ENCODE measurements at places on chromosomes 12 and 14.

- DNase-seq = no peak
Measured at GRCh38 chr14:82180139-82180538, 646.5 kb upstream of the SEL1L start.

- DNase-seq = no peak
Measured at GRCh38 chr12:112615196-112615595, 176.4 kb upstream of the RPH3A start.

DNA sequence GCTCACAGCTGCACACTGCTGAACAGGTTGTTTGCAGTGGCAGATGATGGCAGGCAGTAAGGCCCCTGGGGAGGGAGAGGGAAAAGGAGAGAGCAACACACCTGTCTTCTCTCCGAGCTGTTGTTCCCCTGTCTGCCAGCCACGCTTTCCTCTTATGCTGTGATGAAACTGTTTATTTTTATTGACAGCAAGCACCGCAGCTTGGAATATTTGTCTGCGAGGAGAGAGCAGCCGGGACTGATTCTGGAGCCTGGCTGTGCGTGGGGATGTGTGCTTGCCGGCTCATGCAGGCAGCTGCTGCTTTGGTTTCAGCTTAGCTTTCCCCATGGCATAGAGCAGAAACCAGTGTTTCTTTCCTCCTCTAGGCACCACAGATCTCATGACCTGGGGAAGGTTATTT is 58.7 kb upstream of the KCNA5 start:
- DNase-seq = no peak

DNA sequence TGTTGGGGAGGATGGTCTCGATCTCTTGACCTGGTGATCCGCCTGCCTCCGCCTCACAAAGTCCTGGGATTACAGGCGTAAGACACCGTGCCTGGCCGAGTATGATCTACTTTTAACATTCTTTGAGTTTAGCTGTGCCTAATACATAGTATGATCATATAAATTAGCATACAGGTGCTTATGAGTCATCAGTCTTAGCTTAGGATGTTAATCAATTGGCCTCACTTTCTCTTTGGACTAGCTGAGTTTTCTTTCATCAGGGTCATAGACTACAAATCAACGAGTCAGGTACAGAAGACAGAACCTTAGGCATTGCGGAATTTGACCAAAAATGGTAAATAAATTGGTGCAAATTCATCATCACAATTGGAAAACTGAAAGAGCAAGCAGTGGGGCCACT is 2.2 kb downstream of the SLC25A21 start:
- DNase-seq = no peak

GRCh38 chr12:76288218-76288617 is 60.0 kb downstream of the BBS10 start:
- no peak for DNase-seq

DNA sequence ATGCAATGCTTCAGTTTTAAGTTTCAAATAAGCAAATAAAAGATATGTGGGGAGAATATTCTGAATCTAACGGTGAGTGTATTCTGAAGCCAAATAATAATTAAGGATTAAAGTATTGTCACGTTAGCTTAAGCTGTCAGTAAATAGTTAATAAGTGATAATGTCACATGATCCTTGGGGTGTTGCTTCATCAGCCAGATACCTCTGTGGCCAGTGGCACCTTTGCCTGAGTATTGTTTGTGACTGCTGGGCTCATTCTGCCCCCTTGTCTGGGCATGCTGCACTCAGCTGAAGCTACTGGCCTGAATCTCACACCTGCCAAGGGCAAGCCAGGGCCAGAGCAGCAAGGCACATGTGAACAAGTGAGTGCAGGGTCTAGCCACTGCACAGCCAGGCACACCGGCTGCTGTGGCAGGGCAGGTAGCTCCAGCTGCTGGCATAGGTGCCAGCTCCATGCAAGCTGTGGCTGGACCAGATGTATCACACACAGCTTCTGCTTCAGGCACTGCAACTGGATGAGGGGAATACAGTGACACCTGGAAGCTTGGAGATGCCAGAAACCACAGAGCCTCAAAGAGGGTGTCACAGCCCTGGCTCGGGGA is 739.7 kb downstream of the SLC6A15 start:
- DNase-seq = no peak

- DNase-seq = no peak
Measured at GRCh38 chr14:100710826-100711462, 15.7 kb upstream of the DLK1 start.

DNA sequence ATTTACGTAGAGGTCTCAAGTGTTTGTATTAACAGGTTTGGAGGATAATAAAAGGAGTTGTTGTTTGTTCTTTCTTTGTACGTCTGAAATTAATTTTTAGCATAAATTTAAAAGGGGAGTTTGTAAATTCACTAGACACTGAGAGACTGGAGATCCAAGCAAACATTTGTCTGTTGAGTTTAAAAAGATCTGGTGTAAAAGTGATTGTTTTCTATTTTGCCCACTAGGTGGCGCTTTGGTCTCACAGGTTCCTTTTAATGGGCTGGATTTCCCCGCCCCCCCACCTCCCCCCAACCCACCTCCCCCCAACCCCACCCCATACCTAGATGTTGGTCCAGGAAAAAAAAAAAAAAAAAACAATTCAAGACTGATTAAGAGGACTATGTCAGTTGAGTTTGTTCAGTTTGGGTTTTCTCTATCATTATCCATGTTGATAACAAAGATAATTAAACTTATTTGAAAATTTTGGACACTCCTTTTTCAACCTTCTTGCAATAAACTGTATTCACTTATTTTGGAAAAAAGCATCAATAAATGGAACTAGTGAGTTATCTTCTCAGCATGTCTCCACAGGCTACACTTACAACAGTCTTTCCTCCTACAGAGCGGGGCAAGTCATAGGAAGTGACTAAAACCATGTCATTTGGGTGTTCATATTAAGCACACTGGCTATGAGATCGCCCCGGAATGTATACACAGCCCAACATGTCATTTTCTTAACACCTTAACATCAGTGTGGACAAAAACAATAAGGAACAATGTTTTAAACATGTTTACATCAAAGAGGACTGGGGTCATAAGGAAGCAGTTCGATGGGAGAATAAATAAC is 841.1 kb downstream of the NRXN3 start:
- no peak for DNase-seq

DNA sequence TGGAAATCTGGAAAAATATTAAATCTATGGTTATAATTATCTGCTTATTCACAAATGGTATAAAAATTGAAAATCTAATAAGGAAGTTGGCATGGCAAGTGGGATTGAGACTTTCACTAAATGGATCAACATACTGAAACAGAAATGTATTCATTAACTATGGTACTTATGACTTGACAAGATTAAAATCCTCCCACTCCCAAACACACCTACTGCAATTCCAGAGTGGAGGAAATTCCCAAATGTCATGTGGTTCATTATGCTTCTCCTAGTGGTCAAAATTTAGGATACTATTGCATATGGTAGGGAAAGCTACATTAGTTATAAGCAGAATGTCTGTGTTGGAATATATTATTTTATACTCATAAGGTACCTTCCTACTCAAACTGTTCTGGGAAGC is 265.3 kb upstream of the PRICKLE1 start:
- DNase-seq = no peak

DNA sequence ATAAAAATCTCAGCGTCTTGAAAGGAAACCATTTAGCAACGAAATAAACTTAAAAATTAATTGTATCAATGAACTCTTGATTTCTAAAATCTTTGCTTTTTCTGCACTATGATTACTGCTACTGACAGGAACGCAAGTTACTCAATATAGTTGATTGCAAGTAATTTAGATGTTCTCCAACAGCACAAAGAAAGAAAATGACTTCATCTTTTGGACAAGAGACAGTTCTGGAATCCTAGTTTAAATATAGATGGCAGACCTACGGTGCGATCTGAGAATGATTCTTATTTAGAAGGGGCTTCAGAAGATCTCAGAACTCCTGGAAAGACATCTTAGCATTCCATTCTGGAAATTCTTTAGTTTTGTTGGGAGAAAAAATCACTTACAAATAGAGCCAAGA is 1.4 kb upstream of the SUDS3 start:
- DNase-seq = no peak

DNA sequence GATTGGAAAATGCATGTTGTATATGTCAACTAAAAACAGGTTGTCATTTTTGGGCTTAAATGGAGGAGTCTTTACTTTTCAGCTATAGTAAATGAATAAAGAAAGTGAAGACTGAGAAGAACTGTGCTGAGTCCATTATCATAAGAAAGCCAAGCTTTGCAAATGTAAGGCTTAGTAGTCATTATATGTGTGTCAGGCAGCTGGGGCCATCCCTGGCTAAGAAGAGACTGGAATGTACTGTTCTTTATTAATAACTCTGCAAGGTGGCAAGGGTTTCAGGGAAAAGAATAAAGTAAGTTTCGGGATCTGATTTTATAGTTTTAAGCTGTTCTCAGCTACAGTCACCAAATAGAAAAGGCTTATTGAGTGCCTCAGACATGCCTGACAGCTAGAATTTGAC is 48.7 kb downstream of the SRGAP1 start:
- DNase-seq = no peak

DNA sequence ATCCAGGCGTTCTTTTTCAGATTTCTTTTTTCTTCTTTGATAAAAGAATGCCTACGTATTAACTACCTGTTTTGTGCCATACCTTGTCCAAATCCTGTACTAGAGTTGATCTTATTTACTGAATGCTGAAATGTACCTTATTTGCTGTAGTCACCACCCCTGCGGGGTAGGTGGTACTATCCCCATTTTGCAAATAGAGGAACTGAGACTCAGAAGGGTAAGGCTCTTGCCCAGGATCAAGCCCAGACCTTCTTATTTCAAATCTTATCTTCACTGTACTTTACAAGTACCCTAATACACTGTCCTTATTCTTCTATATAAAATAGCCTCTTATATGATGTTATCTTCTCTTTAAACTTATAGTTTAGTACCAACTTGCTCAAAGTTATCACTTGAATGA is 206.5 kb downstream of the SLC41A2 start:
- DNase-seq = no peak

- DNase-seq = no peak
Measured at GRCh38 chr12:59620326-59620725, 24.5 kb downstream of the SLC16A7 start.

GRCh38 chr14:104929268-104930230 is 4.9 kb downstream of the PLD4 start:
- DNase-seq = no peak

- DNase-seq = no peak
Measured at GRCh38 chr14:93914278-93914677, 12.9 kb upstream of the FAM181A start.

- no peak for DNase-seq
Measured at GRCh38 chr12:10088955-10089900, 9.6 kb downstream of the CLEC1A start.

DNA sequence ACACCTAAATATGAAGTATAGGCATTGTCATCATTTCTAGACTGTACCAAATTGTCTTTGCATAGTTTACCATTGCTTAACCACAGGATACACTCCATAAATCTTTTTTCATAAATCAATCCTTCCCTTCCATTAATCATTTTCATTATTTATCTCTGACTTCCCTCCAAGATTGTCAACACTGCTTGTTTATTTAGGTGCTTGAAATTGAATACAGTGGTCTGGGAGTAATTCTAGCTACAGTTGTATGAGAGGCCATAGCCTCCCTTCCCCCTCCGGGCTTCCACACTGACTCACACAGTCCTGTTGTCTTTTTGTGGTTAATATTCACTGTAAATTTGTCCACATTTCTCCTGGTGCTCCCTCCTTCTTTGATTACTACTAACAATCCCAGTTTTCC is 114.2 kb upstream of the ARID2 start:
- DNase-seq = no peak

DNA sequence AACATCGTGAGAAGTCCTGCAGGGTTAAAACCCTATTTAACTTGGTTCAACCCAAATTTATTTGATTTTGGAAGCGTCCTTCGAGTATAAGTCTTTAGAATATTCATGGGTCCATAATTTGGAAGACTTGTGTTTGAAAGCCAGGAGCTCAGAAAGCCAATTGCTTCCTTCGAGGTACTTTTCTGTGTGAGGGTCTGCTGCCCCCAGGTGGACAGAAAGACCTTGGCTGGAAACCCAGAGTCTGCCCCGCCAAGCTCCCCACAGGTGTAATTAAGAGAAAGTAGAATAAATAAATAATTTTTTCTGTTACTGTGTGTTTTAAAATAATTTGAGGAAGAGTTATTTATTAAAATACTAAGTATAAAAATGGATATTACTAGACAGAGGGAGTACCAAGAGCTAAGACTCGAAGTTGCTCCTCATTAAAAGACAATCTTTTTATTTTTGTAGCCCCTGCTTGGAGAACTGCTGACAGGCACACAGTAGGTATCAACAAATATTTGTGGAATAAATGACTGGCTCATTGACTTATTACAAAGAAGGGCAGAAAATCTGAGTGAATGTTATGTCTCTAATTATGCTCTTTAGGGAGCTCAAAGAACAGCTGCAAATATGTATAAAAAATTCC is 105.8 kb downstream of the PAH start:
- DNase-seq = no peak

GRCh38 chr12:113064395-113065125 is 8.0 kb downstream of the DTX1 start:
- DNase-seq = no peak

GRCh38 chr12:23495472-23495871 is 454.0 kb downstream of the SOX5 start:
- DNase-seq = no peak

Measured in stimulated activated CD4-positive, alpha-beta T cell treated with anti-CD3 and anti-CD28 coated beads, Interleukin-1b, Interleukin-23, amount 100 ng/mL, for 4 hours (primary cell).